ENCODE measurements at places on chromosomes 5 and 9.

- no peak for DNase-seq
These were observed 35.7 kb downstream of the NSD1 start for GRCh38 chr5:177169271-177169670.

- no peak for DNase-seq
These were observed 102.0 kb downstream of the ARHGAP26 start for GRCh38 chr5:142872217-142872616.

DNA sequence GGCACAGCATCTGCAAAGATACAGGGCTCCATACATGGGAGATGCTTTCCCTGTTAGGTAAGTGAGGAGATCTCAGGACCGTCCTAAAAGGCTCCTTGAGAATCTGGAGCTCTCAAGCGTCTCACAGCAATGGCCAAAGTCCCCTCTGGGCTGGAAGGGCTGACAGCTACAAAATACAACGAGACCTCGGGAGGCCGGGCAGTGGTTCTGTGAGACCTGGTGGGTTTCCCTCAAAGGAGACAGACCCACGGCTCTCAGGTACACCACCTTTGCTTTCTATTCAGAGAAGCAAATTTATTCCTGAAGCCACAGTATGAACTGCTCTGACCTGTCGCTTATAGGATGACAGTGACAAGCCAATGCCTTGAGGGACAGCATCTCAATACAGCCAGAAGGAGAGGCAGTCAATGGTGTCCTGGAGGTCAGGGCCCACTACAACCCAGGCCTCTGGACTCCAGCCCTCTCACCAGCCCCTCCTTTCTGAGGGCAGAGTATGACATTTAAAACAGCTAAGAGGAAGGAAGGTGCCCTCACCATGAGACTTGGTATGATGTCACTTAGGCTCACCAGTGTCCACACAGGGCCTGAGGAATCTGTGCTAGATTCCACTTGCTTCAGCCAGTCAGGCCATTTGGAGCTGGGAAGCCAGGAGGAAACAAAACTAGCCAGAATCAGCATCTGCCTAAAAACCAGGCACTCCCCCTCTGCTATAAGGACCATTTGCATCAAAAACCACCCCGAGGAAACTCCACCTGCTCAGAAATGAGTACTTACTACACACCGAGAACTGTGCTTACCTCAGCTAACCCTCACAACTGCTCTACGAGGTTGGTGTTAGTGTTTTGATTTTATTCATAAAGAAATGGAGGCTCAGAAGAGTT is 86.5 kb upstream of the FSTL4 start:
- DNase-seq, result no peak

DNA sequence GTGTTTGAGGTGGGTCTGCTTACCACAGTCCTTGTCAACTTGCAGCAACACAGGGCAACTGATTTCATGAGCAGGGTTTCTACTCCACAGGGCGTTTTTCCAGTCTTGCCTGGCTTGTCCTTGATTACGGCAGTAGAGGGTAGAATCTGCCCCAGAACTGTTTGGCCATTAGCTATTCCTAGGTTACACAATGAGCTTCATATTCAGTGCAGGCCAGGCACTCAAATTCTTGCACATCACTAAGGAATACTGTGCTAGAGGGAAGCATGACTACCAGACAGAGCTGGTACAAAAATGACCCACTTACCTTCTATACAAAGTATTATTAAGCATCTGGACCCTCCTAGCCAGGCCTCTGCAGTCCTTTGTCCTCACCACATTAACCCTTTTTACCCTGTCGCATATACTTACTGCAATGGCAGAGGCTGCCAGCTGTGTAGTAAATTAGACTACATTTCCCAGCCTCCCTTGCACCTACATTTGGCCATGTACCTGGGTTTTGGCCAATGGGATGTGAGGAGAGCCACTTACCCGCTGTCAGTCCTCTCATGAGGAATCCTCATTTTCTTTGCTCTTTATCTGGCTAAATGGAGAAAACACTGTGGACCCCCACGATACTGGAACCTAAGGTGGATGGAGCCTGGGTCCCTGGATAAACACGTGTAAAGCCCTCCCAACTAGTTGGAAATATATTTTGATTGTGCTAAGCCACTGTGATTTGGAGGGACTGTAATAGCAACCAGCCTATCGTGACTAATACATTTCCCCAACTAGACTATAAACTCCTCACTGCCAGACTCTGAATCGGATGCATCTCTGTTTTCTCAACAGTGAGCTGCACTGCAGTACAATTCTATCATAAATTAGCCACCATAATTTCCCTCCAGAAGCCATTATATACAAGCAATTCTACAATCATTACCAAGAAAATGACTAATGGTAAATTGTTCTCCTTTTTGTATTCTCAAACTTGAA is 218.7 kb downstream of the GLIS3 start:
- DNase-seq, result peak; percentile 29

- DNase-seq, result no peak
These were observed 225.1 kb upstream of the TBCA start for GRCh38 chr5:78001197-78001596.

- DNase-seq, result peak; percentile 53
These were observed 12.0 kb upstream of the C9 start for GRCh38 chr5:39376293-39376714.

DNA sequence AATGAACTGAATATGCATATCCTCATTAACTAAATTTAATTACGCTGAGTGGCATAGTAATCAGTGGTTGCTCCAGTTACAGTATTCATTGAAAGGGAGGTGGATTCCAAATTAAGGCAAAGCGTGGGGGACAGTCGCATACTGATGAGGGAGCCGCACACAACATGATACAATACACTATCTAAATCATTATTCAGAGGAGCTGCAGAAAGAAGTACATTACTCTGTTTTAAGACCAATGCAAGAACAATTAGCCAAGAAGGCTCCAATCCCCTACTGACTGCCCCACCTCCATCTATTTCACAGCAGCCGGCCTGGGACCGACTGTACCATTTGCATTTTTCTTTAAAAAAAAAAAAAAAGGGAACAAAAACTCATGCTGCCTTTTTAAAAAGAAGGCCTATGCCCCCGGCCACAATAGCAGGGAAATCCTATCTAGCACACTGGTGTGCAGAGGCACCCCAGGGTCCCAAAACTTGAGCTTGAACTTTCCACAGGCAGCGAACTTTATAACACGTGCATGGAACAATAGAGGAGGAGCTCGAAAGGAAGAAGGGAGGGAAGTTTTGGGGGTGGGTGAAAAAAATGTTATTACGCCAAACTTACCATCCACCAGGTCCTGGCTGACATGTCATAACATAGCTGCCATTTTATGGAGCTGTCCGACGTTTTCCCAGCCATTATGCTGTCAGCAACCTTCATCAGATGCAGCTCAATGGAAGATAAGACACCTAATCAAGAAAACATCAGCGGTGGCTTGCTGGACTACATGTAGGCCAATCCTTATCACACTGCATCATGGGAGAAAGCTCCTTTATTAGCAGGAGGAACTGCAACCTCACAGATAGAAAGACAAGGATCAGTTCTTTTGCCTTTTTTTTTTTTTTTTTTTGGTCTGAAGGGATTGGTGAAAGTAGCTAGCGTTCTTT is 161.6 kb downstream of the ZDHHC21 start:
- peak; percentile 52 for DNase-seq

- no peak for DNase-seq
These were observed 671.3 kb downstream of the PRELID2 start for GRCh38 chr5:145163876-145164275.

Measured in cerebellar cortex (tissue), 1 donor.